ENCODE measurements at places on chromosomes 2 and 18.

- no peak for DNase-seq
These were observed 97.2 kb upstream of the GLI2 start for GRCh38 chr2:120638450-120638849.

GRCh38 chr2:232278534-232278933 is 100.0 kb upstream of the ALPP start:
- no peak for DNase-seq

GRCh38 chr2:174951745-174952144 is 53.4 kb downstream of the CHN1 start:
- DNase-seq = no peak

- DNase-seq = no peak
These were observed 67.8 kb downstream of the TMEFF2 start for GRCh38 chr2:192126912-192127311.

DNA sequence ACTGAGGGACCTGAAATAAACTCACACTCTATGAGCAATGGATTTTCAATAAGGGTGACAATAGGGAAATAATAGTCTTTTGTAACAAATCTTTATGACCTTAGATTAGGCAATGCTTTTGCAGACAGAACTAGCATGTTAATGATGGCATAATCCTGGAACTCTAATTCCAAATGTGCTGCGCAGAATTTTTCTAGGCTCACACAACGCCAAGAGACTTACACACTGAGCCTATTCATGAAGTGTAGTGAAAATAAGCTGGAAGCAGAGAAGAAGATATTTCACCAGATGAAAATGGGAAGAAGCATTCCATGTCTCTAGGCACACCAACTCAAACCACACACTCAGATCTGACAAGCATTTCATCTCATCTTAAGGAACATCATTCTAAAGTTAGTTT is 178.5 kb downstream of the L3MBTL4 start:
- no peak for DNase-seq

GRCh38 chr18:62814132-62814759 is 98.9 kb downstream of the PHLPP1 start:
- DNase-seq = no peak

DNA sequence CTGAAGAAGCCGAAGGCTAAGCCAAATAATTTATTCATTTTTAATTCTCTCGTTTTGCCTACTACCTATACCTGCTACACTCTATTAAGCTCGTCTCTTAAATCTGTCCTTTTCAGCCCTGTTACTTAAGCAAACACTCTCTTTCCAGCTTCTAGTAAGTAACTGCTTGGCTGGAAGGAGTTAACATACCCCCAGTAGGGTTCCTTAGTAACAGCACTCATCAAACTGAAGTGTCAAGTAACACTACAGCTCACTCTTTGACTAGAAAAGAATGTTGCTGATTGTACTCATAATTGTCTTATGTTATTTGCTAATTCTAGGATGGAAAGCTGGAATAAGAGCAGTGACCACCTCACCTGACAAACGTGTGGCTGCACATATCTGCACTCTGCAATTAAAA is 120.0 kb upstream of the SCN7A start:
- no peak for DNase-seq

DNA sequence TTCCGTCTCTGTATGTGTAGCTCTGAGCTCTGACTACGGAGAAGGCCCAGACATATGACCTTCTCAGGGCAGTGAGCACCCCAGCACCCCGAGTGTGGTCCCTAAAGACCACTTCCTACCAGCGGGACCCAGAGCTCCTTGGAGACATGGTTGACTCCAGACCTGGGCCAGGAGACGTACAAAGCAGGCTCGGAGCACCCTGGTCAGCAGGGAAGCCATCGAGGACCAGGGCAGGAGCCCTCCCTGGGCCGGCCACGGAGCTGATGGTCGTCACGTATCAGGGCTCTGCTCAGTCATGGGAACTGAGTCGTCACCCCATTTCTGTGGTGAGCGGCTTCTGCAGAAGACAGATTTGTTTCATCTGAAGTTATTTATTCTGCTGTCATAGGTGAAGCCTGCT is 12.8 kb upstream of the NEU4 start:
- no peak for DNase-seq

GRCh38 chr2:16663121-16663905 is 2.3 kb downstream of the CYRIA start:
- DNase-seq = no peak

GRCh38 chr2:11203480-11203879 is 48.2 kb downstream of the SLC66A3 start:
- no peak for DNase-seq

DNA sequence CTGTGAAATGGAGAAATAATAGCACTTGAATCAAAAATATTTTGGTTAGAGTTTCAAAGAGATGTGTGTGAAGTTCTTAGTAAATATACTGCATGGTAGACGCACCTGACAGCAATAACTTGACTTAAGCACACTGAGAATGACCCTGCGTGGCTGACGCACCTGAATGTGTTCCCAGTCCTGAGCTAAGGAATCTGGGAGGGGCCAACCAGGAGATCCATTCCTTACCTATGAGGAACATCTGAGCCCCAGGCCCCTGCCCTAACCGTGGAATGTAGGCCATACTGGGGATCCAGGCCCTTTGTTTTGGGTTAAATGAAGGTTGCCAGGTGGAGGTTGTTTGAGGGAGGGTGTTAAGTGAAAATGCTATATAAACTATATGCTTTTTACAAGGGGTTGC is 284.4 kb downstream of the RBM43 start:
- DNase-seq = no peak

Data from right cardiac atrium (tissue), 5 donors.